ENCODE measurements at places on chromosomes 7 and 10. TPM values are rescaled to one million over a fixed set of nuclear protein-coding genes. Genes with fewer than 3 reads are reported as not detected.

DNA sequence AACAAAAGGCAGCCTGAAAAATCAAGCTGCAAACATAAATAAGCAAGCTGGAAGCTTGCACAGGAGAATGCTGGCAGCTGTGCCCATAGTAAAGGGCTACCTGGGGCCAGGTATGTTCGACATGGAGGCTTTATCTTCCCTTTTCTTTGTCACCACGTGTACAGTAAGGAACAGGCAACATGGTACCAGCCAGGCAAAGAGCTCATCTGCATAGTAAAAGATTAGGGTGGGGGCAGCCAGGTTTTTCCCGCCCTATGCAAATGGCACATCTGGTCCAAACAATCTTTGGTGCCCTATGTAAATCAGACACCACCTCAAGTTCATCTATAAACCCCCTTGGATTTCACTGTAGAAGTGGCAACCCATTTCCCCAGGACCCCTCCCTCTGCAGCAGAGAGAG, 625.1 kb downstream of the TYW1 start:
- H3K4me3 ChIP-seq = no peak overlapping the region
- peaks cover 47% of the 10 kb centered on the region for H3K4me1 ChIP-seq
- no peak overlapping the region for H3K27ac ChIP-seq
- no peak for DNase-seq
- H3K27me3 ChIP-seq = peaks cover 38% of the 10 kb centered on the region
- no peaks in the 10 kb centered on the region for H3K36me3 ChIP-seq

DNA sequence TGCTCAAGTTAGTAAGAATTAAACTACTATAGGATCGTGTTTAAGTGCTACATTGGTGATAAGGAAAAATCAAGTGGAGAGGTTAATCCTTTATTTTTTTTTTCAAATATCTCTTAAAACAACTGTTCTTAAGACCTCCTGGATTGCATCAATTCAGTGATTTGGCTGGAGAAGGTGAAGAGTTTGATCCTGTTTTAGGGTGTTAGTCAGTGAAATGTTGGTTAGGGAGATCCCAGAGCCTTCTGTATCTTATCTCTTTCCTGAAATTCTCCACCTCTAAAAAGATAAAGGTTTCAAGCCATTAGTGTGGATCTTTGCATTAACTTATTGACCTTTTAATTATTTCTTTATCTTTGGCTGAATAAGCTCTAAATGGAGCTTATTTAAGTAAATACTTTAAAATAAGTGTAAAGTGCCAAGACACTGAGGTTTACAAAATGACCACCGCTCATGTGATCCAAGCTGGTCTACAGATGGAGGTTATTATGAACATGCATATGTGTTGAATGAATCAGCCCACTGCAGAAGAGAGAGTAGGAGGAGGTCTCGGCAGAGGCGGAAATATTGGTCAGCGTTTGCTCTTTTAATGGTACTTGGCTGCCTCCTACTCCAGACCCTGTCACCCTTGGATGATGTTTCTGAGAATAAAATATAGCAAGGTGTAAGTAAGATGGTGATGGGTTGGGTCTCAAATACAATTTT, 51.8 kb upstream of the BMPER start:
- H3K27ac ChIP-seq = no peak overlapping the region
- peaks cover 6% of the 10 kb centered on the region for H3K4me1 ChIP-seq
- H3K36me3 ChIP-seq = no peaks in the 10 kb centered on the region

- H3K4me1 ChIP-seq = peaks cover 26% of the 10 kb centered on the region
- H3K4me3 ChIP-seq = no peak overlapping the region
- peaks cover 7% of the 10 kb centered on the region for H3K27me3 ChIP-seq
- H3K27ac ChIP-seq = no peak overlapping the region
Measured at GRCh38 chr7:43039346-43039745, 73.1 kb upstream of the HECW1 start.

DNA sequence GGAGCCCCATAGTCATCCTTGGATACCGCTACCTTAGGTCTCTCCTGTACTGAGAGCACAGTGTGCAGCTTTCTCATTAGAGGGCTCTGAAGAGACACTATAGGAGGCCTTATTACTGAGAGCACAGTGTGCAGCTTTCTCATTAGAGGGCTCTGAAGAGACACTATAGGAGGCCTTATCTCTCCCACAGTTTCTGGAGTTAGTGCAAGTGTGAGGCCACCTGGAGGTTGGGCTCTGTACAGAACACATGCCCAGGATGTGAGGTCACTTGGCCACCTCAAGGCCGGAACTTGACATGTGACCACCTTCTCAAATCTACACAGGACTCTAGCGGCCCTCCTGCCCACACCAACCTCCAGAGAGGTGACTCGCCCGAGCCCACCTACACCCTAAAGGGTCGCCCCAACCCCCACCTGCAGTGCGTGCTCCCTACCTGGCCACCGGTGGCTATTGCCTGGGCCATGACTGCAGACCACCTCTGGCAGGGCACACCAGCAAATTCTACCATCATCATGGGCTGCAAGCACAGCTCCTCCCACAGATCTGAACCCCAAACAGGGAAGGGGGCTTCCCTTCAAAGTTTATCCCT, 24.6 kb downstream of the FRMPD2 start:
- no peaks in the 10 kb centered on the region for H3K36me3 ChIP-seq
- H3K4me3 ChIP-seq = no peak overlapping the region
- H3K27ac ChIP-seq = 0 out of 2 replicates have a peak overlapping the region, but pooled peaks have one; percentile 32
- no peak for DNase-seq
- no peaks in the 10 kb centered on the region for H3K27me3 ChIP-seq
- H3K4me1 ChIP-seq = peaks cover 20% of the 10 kb centered on the region

DNA sequence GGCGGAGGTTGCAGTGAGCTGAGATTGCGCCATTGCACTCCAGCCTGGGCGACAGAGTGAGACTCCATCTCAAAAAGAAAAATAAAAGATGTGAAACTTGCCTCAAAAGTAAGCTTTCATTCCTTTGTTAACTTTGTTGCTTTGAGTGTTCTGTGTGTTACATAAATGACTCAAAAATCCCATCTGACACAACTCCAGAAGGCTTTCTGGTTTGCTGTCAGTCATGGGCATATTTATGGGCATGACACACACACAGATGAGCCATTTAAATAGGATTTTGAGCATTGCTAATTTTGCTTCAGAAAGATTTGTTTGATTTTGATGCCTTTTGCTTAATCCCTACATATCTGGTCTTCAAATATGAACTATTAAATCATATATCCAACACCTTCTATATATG, 82.6 kb downstream of the CACNB2 start:
- no peak for DNase-seq
- no peak overlapping the region for H3K27ac ChIP-seq
- H3K27me3 ChIP-seq = no peaks in the 10 kb centered on the region
- peaks cover 24% of the 10 kb centered on the region for H3K4me1 ChIP-seq
- no peak overlapping the region for H3K4me3 ChIP-seq

FFAR4 gene
- total RNA-seq = 0.07 TPM

All from WTC11 (cell line).